Ureter (tissue), 1 donor: ENCODE measurements at places on chromosomes 4 and X. TPM values are rescaled to one million over a fixed set of nuclear protein-coding genes. Genes with fewer than 3 reads are reported as not detected.

FHDC1 gene
- 4.7 TPM for total RNA-seq

PSAPL1 gene
- total RNA-seq: not detected

CSN3 gene
- total RNA-seq: not detected

PABPC4L gene
- total RNA-seq: 2.0 TPM

PITX2 gene
- total RNA-seq: not detected

ADGRG2 gene
- 1.9 TPM for total RNA-seq

GRCh38 chr4:141511055-141511454, 125.3 kb upstream of the IL15 start:
- DNase-seq: no peak

GRCh38 chrX:113514906-113515305, 674.3 kb upstream of the AMOT start:
- no peak for DNase-seq

DNA sequence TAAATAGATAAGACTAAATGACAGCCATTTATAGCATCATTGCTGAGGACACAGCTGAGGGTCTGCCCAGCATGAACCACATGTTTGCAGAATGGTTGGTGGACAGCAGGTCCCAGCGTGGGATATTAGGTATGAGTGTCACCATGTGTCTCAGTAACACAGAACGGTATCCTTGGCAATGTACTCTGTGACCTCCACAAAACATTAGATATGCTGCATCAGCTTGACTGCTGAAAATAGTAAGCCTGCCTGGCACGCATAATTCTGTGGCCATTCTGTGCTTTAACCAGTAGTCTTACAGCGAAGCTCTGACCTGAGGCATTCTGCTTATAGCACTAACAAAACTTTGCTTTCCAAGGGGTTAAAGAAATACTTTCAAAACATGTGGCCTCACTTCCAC, 32.0 kb downstream of the LIMCH1 start:
- DNase-seq: no peak

GRCh38 chr4:77127837-77128621, 29.0 kb upstream of the CCNG2 start:
- no peak for DNase-seq

GRCh38 chr4:174332741-174333493, 49.2 kb downstream of the CEP44 start:
- no peak for DNase-seq

GRCh38 chr4:169253113-169253671, 17.6 kb downstream of the SH3RF1 start:
- no peak for DNase-seq

GRCh38 chr4:13541720-13542576, 2.4 kb downstream of the NKX3-2 start:
- DNase-seq: no peak

DNA sequence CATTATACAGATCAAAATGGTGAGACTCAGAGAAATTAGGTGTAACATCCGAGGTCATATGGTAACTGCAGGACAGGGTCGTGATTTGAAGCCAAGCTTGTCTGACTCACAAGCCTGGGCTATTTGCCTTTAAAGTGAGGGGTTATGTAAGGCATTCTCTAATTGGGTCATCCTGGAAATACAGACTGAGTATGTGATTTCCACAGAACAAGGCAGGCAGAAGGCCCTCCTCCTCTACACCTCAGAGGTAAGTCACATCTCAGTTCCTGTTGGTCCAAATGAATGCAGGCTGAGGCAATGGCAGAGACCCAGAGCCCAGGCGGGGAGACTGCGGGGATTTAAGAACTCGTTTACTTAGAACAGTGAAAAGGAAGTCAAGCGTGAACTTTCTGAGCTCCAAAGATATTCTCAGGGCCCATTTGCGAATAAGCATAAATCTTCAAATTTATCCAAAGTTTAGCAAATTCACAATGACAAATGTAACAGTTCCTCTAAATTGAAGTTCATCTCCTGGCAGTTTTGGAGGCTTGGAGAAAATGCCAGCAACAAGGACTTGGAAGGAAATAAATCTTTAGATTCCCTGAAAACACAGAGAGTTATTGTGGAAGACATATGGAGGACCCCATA, 153.3 kb downstream of the LDB2 start:
- no peak for DNase-seq

DNA sequence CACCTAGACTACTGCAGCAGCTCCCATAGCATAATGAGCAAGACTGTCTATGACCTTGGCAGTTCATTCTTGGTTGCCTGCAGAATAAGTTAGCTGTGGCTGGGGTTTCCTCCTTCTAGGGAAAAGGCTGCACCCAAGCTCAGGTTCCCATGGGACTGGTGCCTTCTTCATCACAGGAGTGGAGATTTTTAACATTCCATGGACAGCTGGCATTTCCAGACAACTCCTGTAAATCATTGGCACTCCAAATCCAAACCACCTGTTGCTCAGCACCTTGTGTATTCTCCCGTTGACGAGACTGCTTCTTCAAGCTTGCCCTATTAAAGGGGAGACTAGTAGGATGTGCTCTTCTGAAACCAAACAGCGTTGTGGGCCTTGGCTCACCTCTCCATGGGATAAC, 7.8 kb upstream of the NUP54 start:
- no peak for DNase-seq

GRCh38 chrX:134679644-134680043, 21.4 kb upstream of the PLAC1 start:
- DNase-seq: no peak

- DNase-seq: no peak
Measured at GRCh38 chr4:813900-814299, 12.0 kb downstream of the CPLX1 start.

GRCh38 chr4:113641025-113641431, 120.5 kb downstream of the CAMK2D start:
- DNase-seq: no peak

- DNase-seq: no peak
Measured at GRCh38 chrX:9651737-9652136, 113.9 kb downstream of the GPR143 start.

- DNase-seq: no peak
Measured at GRCh38 chr4:174204164-174204831, 79.2 kb downstream of the FBXO8 start.

DNA sequence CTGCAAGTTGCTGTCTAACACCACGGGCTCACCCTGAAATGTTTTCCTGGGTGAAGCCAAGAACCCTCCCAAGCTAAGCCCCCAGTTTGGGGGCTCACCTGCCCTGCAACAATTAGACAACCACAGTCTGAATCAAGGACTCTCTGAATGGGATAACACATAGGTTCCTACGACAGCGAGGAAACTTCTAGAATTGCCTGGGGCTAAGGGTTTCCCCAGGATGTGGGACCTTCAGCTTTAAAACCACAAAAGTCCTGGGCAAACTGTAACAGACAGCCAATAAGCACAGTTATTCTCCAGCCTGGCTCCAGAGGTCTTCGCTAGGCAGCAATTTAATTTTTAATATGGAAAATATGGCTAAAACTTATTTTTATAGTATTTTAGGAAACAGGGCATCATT, 162.6 kb downstream of the PRKX start:
- DNase-seq: no peak
